ENCODE measurements at places on chromosomes 1 and 21. TPM values are rescaled to one million over a fixed set of nuclear protein-coding genes. Genes with fewer than 3 reads are reported as not detected.

The TMEM51 gene
- not detected for total RNA-seq

The LRRC53 gene
- not detected for total RNA-seq

The SUSD4 gene
- total RNA-seq = 0.83 TPM

The F5 gene
- total RNA-seq = 50.8 TPM

The SLC2A5 gene
- not detected for total RNA-seq

The NLRP3 gene
- total RNA-seq = 0.97 TPM

- no peak overlapping the region for H3K27ac ChIP-seq
- peaks cover 2% of the 10 kb centered on the region for H3K36me3 ChIP-seq
- no peak for DNase-seq
- H3K4me3 ChIP-seq = no peak overlapping the region
- peaks cover 3% of the 10 kb centered on the region for H3K27me3 ChIP-seq
Measured at GRCh38 chr1:101605878-101606277, 369.1 kb downstream of the S1PR1 start.

- peaks cover 12% of the 10 kb centered on the region for H3K27me3 ChIP-seq
- no peak overlapping the region for H3K4me3 ChIP-seq
- H3K36me3 ChIP-seq = no peaks in the 10 kb centered on the region
- no peak overlapping the region for H3K27ac ChIP-seq
- no peak for DNase-seq
- H3K4me1 ChIP-seq = no peaks in the 10 kb centered on the region
Measured at GRCh38 chr1:181701891-181702290, 218.6 kb downstream of the CACNA1E start.

DNA sequence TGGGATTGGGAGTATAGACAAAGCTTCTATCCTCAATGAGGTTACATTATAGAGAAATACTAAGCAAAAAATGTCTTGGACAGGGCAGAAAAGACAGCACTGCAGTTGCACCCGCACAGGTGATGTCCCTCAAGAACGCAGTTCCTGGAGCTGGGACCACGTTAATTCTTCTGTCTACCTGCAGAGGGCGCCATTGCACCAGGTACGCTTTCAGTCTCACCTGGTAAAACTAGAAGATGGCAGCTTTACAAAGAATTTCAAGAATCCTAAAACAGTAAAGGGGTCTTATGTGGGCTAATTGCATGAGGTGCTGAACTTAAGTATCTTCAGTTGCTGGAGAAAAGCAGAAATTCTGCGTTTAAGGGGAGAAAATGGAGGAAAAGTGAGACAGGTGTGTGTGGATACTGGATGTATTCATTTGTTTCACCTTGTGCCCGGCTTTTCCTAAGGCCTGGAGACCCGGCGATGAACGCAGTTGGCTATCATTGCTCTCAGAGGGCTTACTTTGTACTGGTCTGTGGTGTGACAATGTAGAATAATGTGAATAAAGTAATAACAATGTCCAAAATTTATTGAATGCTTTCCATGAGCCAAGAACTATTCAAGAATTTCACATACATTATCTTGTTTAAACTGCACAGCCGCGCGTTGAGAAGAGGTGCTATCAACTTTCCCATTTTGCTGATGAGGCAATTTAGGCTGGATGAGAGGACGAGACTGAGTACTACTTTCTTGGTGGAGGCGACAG, 276.3 kb upstream of the GREM2 start:
- H3K4me3 ChIP-seq = no peak overlapping the region
- no peaks in the 10 kb centered on the region for H3K27me3 ChIP-seq
- H3K27ac ChIP-seq = no peak overlapping the region
- H3K36me3 ChIP-seq = no peaks in the 10 kb centered on the region
- DNase-seq = peak; percentile 41
- no peaks in the 10 kb centered on the region for H3K4me1 ChIP-seq

- no peaks in the 10 kb centered on the region for H3K4me1 ChIP-seq
- no peak overlapping the region for H3K4me3 ChIP-seq
- H3K27ac ChIP-seq = no peak overlapping the region
Measured at GRCh38 chr21:28522014-28522799, 470.5 kb downstream of the LTN1 start.

- no peaks in the 10 kb centered on the region for H3K27me3 ChIP-seq
- no peaks in the 10 kb centered on the region for H3K4me1 ChIP-seq
- peaks cover 22% of the 10 kb centered on the region for H3K36me3 ChIP-seq
Measured at GRCh38 chr21:41850085-41850484, 29.1 kb downstream of the PRDM15 start.

- H3K27ac ChIP-seq = no peak overlapping the region
- H3K4me1 ChIP-seq = peaks cover 9% of the 10 kb centered on the region
- no peaks in the 10 kb centered on the region for H3K36me3 ChIP-seq
- H3K4me3 ChIP-seq = no peak overlapping the region
- no peak for DNase-seq
- H3K27me3 ChIP-seq = no peaks in the 10 kb centered on the region
Measured at GRCh38 chr1:23403038-23403336, 21.6 kb downstream of the TCEA3 start.

GRCh38 chr1:224217655-224218623, 34.9 kb downstream of the DEGS1 start:
- no peak for DNase-seq
- no peak overlapping the region for H3K4me3 ChIP-seq
- H3K4me1 ChIP-seq = no peaks in the 10 kb centered on the region
- no peaks in the 10 kb centered on the region for H3K36me3 ChIP-seq

DNA sequence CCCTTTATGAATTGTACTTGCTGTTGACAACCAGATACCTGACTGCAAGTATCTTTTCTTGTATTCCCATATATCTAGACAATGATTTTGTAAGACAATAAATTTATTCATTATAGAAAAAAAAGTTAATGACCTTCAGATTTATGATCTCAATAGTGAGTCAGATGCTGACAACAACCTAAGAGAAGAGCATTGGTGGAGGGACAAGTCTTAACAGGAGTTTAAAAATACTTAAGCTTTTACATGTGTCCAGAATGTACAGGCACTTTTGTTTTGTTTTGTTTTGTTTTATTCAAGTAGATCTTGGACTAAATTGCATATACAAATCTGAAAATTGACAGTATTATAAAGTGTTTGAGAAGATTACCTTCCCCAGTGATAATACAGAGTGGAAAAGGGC, 1544.6 kb upstream of the B3GALT2 start:
- DNase-seq = no peak
- H3K36me3 ChIP-seq = no peaks in the 10 kb centered on the region
- H3K27me3 ChIP-seq = no peaks in the 10 kb centered on the region
- no peak overlapping the region for H3K4me3 ChIP-seq
- no peak overlapping the region for H3K27ac ChIP-seq

DNA sequence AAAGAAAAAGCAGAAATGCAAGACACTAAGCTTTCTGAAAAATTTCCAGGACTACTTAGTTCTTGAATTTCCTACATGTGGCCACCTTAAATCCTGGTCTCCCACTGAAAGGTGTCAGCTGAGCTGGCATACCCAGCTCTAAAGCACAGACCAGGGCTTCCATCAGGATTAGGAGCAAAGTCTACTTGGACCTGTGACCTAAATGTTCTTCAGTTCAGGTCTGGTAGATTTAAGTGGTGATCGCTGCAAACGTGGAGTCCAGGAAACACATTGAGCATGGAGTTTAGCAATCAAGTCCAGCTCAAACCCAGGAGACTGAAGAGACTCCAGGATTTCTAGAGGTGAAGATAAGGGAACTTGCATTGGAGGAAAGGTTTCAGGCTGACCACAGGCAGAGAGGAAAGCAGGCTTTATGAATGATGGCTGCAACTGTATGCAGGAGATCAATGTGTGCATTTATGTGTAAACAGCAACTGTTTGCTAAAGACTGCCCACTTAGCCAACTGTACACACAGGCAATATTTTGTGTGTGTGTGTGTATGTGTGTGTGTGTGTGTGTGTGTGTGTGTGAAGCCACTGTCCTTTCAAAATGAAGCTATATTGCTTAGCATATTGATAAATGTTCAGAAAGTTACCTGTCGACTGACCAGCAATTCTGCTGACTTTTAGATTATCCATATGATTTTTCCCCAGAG, 75.2 kb downstream of the LMX1A start:
- peaks cover 12% of the 10 kb centered on the region for H3K27me3 ChIP-seq
- H3K4me1 ChIP-seq = no peaks in the 10 kb centered on the region
- no peaks in the 10 kb centered on the region for H3K36me3 ChIP-seq
- no peak overlapping the region for H3K27ac ChIP-seq
- no peak overlapping the region for H3K4me3 ChIP-seq

Measured in activated CD4-positive, alpha-beta memory T cell treated with anti-CD3 and anti-CD28 coated beads for 36 hours (primary cell).